ENCODE measurements at places on chromosomes 16 and 17.

GRCh38 chr16:17397499-17397891 lies 73.3 kb downstream of the XYLT1 start:
- DNase-seq = no peak

DNA sequence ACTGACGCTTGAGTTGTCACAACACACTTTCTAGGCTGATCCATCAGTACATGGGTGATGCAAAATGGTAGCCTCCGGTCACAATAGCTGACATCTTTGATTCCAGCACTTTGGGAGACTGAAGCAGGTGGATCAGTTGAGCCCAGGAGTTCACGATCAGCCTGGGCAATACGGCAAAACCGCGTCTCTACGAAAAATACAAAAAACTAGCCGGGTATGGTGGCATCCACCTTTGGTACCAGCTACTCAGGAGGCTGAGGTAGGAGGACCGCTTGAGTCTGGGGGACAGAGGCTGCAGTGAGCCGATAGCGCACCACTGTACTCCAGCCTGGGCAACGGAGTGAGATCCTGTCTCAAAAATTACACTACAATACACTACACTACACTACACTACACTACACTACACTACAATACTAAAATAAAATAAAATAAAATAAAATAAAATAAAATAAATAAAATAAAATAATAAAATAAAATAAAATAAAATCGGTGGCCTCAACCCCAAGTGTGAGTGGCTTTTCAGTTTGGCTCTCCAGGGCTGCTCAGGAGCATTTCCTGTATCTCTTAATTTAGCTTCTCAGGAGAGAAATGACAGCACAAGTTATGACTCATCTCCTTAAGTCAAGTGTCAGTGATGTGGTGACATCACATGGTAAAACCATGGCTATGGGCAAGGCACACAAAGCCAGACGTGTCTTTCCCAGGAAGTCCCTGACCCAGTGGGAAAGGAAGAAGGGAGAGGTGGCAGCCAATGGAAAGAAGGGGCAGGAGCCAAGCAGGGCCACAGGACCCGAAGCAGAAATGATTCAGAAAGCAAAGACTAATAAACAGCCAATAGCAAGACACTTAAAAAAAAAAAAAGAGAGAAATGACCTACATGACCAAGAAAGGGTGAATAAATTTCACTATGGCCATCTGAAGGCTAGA lies 75.3 kb upstream of the TBC1D3K start:
- DNase-seq = no peak

- DNase-seq = no peak
These were observed 71.3 kb downstream of the SMG6 start for GRCh38 chr17:2232244-2232638.

DNA sequence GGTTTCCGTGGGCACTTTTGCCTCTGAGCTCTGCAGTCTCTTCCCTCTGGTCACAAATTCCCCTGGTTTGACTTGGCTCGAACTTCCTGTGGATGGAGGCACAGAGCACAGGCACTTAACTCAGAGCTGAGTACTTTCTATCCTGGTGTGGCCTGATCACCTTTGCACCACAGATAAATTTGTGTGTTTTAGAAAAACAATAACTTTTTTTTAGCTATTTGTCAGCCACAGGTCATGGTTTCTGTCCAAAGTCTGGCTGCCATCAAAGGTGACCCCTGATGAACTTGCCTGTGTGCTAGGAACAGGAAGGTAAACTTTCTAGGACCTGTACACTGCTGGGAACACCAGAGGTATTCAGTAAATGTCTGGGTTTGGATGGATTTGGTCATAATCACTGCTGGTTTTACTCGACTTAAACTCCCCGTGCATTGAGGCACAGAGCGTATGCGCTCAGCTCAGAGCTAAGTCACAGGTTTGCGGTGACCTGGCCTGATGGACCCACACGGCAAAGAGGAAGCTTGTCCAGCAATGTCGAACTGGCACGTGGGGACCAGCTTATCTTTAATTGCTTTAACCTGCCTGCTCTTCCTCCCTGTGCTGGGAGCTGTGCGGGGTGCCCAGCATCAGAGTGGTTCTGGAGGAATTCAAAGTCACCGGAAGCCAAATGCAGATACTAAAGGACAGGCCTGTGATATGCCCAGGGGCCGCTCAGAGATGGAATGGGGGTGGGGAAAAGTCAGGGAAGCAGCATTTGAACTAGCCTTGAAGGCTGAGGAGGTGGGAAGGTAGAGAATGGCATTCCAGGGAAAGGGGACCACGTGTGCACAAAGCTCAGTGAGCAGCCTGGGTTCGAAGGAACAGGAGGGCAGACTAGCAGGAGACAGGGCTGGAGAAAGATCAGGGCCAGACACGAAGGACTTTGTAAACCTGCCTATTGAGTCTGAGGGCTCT lies 12.9 kb downstream of the SLC13A5 start:
- DNase-seq = no peak

DNA sequence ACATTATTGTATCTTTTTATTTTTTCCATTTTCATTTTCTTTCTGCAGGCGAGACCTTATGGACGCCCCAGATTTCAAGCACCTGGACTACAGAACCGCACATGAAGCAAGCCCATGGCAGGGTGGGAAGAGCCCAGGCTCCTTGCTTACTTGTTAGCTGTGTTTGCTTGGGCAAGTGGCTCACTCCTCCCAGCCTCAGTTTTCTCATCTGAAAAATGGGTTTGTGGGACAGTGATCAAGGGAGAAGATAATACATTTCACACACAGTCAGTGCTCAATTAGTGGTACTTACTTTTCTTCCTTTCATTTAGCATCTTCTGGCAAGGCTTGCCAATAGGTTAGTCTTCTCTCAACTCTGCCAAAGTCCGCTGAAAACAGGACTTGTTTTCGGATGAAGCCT lies 117.5 kb downstream of the IRX3 start:
- no peak for DNase-seq

GRCh38 chr17:35171834-35172233 lies 22.4 kb downstream of the SLC35G3 start:
- DNase-seq = no peak

GRCh38 chr16:85126705-85127378 lies 14.6 kb upstream of the CIBAR2 start:
- DNase-seq = peak; percentile 81

DNA sequence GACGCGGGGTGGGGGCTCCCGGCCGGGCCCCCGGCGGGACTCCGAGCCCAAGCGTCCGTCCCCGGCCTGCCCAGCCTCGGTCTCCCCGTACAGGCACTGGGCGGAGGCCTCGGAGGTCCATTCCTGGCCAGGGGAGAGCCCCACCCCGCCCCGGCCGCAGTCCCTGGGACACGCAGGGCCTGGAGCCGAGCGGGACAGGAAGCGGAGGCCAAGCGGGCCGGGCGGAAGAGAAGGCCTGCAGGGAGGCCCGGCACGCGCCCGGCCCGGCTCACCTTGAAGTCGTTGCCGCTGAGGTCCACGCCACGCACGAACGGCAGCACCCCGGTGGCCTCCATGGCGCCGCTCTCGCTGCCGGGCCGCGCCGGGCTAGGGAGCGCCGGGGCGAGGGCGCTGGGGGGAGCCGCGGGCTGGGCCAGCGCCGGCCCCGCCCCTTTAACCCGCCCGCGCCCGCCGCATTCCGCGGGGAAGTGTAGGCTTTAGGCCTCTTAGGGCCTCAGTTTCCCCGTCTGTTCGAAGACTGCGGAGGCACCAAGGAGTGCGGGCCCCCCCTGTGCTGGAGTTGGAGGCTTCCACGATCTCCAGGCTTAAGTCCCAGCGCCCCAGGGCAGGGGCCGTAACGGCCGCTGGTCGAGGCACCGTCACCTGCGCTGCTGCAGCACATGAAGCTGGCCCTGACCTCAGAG lies at the start of gene FLII:
TSS of gene FLII (minus strand) at position 383 of the 683 bp plus-strand sequence. CDS start at position 335, 48 bp downstream.
- DNase-seq = no peak

GRCh38 chr16:67883872-67884261 lies 818 bp upstream of the NRN1L start:
- DNase-seq = no peak

DNA sequence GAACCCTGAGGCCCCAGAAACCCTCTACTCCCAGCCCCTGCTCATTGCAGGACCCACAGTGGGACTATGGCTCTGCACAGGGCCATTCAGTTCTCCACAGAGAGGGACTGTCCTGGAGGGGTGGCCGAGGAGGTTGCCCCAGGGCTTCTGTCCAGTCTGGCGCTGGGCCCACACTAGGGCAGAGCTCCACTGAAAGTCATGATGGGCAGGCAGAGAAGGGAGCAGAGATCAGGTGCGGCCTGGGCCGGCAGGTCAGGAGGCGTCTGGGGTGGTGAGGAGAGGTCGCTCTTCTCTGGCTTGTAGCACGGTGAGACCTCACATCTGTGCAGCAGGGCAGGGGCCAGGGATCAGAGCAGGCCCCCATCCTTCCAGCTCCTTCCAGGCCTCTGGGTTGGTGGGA lies 13.0 kb upstream of the PIK3R6 start:
- no peak for DNase-seq

- no peak for DNase-seq
These were observed 7.5 kb downstream of the SLC16A3 start for GRCh38 chr17:82236142-82236971.

GRCh38 chr17:5585836-5586521 lies 1.7 kb upstream of the NLRP1 start:
- no peak for DNase-seq

GRCh38 chr17:69327060-69327831 lies at the start of gene ABCA5:
Gene ABCA5, minus strand, starts transcription at chr17:69327133. Its CDS starts 12,718 bp downstream, at chr17:69314415.
- peak; percentile 60 for DNase-seq

- DNase-seq = no peak
These were observed 54.5 kb downstream of the TUBD1 start for GRCh38 chr17:59838052-59838916.
